ENCODE measurements at places on chromosomes 5 and 9.
A peak's percentile ranks its signal among the peaks of the same experiment; 100 is the strongest.

DNA sequence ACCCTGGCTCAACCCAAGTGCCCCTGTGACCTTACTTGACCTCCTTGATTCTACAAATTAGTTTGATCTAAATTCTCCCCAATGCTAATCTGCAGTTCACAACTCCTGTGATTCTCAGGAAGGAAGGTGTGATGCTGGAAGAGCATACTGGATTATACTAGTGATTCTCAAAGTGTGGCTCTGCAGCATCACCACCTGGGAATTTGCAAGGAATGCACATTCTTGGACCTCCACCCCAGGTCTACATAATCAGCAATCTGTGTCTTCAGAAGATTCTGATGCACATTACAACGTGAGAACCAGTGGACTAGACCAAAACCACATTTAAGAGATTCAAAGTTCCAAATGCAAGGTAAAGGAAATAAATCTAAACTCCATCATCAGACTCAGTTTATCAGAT lies 198.6 kb downstream of the AGTPBP1 start:
- DNase-seq, result no peak

GRCh38 chr5:167701051-167701450 lies 590.4 kb upstream of the WWC1 start:
- no peak for DNase-seq

- no peak for DNase-seq
Measured at GRCh38 chr9:33164138-33164809, 2.9 kb downstream of the B4GALT1 start.

DNA sequence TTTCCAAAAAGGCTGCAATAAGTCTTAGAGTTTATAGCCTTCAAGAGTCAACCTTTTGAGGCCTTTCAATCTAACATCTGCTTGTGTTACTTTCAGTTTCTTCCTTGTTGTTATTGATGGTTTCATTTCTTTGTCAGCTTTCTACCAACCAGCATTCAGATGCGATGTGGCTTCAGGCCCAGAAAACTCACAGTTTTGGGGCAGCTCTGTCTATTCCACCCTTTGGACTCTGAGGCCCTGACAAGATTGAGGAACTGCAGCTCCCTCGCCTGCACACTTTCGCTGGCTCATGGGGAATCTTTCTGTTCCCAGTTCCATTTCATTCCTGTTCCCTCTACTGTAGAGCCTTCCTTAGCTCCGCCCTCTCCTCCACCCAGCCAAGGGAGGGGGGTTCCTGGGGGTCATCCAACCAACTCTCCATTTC lies 13.3 kb upstream of the WHRN start:
- no peak for DNase-seq

DNA sequence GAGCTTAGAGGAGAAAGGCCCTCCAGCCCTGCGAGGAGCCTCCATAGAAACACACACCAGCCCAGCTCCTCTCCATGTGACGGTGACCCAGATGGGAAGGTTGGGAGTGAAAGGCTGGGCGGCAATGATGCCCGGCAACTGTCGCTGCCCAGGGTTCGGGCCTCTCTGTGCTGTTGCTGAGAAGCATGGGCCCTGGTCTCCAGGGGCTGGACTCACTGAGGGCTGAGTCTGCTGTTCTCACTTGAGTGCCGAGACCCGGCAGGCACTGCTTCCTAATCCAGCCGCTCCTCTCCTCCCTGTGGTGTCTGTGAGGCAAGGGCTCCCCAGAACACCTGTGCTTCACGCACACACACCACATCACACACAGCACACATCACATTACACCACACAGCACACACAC lies 493.6 kb downstream of the GADD45G start:
- DNase-seq, result no peak

DNA sequence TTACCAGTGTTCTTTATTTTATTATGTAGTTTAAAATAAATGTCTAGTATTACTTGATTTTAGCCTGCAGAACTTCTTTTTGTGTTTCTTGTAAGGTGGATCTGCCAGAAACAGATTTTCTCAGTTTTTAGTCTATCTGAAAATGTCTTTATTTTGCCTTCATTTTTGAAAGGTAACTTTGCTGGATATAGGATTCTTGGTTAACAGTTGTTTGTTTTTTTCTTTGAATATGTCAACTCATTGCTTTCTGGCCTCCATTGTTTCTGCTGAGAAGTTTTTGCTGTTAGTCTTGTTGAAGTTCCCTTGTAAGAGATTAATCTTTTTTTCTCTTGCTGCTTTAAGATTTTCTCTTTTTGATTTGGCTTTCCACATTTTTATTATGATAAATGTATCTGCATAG lies 75.5 kb downstream of the MTREX start:
- no peak for DNase-seq

DNA sequence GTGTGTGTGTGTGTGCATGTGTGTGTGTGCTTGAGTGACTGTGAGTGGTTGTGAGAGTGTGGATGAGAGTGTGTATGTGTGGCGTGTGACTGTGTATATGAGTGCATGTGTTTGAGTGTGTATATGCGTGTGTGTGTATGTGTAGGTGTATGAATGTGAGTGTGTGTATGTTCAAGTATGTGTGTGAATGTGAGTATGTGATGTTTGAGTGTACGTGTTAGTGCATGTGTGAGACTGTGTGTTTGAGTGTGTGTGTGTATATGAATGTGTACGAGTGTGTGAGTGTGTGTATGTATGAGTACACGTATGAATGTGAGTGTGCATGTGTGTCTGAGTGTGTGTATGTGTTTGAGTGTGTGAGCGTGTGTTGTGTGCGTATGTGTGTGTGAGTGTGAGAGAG lies 47.8 kb downstream of the KCNIP1 start:
- DNase-seq, result no peak

GRCh38 chr5:56447232-56447631 lies 214.1 kb upstream of the ANKRD55 start:
- DNase-seq, result no peak

DNA sequence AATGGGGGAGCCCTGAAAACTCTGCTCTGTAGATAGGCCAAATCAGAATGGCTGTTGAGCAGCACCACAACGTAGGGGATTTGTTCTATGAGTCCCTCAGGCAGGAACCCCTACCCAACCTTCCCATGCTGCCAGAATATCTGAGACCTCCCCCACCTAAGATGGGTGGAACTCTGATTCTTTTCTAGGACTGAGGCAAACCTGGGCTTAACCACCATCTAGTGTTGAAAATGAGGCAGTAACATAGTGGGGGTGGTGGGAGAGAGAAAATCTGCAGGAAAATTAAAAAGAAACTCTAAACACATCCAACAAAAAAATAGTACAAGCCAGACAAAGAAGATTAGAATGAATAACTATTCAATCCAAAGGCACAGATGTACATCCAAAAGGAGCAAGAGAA lies 228.4 kb downstream of the ATPSCKMT start:
- no peak for DNase-seq

GRCh38 chr9:120755810-120756434 lies 37.3 kb downstream of the FBXW2 start:
- DNase-seq, result peak; percentile 11

GRCh38 chr5:12162863-12163262 lies 258.6 kb upstream of the CTNND2 start:
- no peak for DNase-seq

- no peak for DNase-seq
Measured at GRCh38 chr5:68587171-68587570, 371.6 kb downstream of the PIK3R1 start.

- no peak for DNase-seq
Measured at GRCh38 chr5:65213921-65214525, 267.7 kb downstream of the ADAMTS6 start.

- DNase-seq, result no peak
Measured at GRCh38 chr5:139150367-139150999, 47.7 kb downstream of the SIL1 start.

GRCh38 chr9:110334183-110334582 lies 3.5 kb downstream of the TXNDC8 start:
- no peak for DNase-seq

- DNase-seq, result no peak
Measured at GRCh38 chr5:150258130-150258529, 31.4 kb downstream of the CAMK2A start.

DNA sequence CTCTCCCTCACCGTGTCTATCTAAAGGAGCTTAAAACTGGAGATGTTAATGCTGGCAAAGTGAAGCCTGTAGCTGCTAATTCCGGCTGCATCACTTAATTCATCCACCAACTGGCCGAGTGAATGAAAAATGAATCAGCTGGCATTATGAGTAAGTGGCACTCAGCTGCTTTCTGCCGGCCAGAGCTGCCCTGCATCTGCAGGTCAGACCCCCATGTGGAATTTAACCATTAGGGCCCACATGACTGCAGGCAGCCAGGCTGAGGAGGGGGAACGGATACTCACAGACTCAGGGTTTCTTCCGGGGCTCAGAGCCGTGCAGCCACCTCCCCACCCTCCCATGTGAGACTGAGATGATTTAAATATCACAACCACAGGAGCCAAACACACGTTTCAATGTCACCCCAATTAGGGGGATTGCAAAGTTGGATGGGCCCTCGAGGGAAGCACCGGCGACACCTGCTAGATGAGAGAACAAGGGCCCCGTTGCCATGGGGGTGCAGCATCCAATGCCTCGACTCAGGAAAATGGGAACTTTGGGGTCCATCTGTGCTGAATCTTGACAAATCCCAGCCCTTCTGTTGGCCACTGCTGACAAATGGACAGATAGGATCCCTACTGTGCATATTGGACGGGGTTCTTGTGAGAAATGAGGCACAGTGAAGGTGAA lies 115.6 kb upstream of the ALDH1B1 start:
- DNase-seq, result no peak
